H1 (cell line): ENCODE measurements at places on chromosomes 2 and 18. TPM values are rescaled to one million over a fixed set of nuclear protein-coding genes. Genes with fewer than 3 reads are reported as not detected.

Gene FAM124B
- total RNA-seq: 2.0 and 2.6 TPM in 2 replicates

Gene C2orf78
- 0.21 and 0.39 TPM in 2 replicates for total RNA-seq

Gene PHLPP1
- 66.3 and 67.4 TPM in 2 replicates for total RNA-seq

Gene GPR55
- total RNA-seq: not detected in 2 replicates

Gene FEV
- not detected in 2 replicates for total RNA-seq
